ENCODE measurements at places on chromosomes 13 and 19.

DNA sequence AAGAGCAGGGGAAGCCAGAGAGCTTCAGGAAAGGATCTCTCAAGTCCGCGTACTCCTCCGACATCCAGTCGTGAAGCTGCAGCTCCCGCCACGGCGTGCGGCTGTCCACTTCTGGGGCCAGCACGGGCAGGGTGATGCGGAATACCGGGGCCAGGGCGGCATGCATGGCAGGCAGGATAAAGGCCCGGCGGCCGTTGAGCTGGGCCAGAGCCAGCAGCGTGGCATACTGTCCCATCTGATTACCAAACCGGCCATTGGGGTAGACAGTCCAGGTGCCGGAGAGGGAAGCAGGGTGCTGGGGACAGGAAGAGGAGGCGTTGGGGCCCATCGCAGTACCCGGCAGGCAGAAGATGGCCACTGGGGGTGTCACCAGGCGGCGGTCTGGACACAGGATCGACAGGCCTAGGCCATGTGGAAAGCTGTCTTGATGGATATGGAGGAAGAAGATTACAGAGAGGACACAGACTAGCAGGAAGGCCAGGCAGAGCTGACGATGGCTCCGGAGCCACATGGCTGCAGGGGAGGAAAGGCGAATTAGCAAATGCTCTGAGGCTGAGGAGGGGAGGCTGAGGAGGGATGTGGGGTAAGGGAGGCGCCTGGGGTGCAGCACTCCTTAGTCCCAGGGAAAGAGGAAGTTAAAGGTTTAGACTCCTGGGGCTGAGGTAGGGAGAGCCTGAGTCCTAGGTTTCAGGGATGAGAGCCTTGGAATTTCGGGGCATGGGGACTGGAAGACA, 1.5 kb downstream of the FUT1 start:
- DNase-seq = no peak
- H3K4me3 ChIP-seq = no peak overlapping the region
- peaks cover 16% of the 10 kb centered on the region for H3K27me3 ChIP-seq
- no peaks in the 10 kb centered on the region for H3K36me3 ChIP-seq
- peaks cover 10% of the 10 kb centered on the region for H3K4me1 ChIP-seq

DNA sequence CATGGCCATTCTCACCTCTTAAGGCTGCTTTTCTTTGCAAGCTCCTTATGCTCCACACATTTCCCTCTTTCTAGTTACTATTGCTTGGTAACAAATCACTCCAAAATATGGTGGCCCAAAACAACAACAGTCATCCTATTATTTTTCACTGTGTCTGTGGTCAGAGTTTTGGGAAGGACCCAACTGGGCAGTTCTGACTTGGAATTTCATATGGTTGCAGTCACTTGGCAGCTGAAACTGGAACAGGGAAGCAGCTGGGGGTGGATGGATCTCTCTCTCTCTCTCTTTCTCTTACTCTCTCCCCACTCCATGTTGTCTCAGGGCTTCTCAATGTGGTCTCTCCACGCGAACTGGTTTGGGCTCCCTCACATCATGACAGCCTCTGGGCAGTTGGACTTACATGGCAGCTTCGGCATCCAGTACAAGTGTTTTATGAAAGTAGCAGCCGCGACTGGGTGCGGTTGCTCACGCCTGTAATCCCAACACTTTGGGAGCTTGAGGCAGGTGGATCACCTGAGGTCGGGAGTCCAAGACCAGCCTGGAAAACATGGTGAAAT, 39.6 kb downstream of the NUMBL start:
- no peaks in the 10 kb centered on the region for H3K36me3 ChIP-seq
- no peaks in the 10 kb centered on the region for H3K4me1 ChIP-seq
- H3K27me3 ChIP-seq = no peaks in the 10 kb centered on the region
- no peak overlapping the region for H3K4me3 ChIP-seq

GRCh38 chr13:71118779-71119364, 748.1 kb downstream of the DACH1 start:
- no peak overlapping the region for H3K4me3 ChIP-seq
- no peak overlapping the region for H3K27ac ChIP-seq
- no peaks in the 10 kb centered on the region for H3K27me3 ChIP-seq
- H3K4me1 ChIP-seq = no peaks in the 10 kb centered on the region
- DNase-seq = no peak
- no peaks in the 10 kb centered on the region for H3K36me3 ChIP-seq

DNA sequence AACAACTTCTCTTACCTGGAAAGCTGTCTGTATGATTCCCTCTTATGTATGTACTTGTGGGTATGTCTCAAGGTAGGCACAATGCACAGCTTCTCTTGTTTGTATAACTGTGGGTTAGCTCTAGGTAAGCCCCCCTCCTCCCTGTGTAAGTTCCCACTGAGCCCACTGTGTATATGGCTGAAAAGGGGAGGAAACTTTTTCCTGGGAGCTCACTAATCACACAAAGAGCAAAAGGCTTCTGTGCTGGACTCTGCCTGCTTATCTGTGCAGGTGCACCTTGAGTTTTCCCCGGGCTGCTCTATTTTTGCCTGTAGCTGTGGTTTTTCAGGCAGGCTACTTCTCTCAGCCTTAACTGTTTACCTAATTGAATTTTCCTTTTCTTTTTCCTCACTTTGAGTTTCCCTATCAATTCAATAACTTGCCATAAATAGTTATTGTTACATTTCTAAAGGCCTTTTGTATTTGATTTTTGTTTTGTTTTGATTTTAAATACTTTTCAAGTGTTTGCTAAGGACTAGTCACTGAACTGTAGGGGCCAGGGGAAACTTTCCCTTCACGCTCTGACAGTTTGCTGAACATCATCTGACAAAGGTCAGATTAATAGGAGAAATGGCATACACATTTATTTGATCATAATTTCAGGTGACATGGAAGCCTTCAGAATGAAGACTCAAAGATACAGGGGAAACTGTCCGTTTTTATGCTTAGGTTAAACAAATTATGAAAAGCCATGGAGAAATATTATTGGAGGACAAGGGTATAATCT, 423.5 kb upstream of the ATXN8OS start:
- H3K4me3 ChIP-seq = no peak overlapping the region
- no peak for DNase-seq
- H3K27me3 ChIP-seq = no peaks in the 10 kb centered on the region
- H3K4me1 ChIP-seq = no peaks in the 10 kb centered on the region
- no peaks in the 10 kb centered on the region for H3K36me3 ChIP-seq
- H3K27ac ChIP-seq = no peak overlapping the region

DNA sequence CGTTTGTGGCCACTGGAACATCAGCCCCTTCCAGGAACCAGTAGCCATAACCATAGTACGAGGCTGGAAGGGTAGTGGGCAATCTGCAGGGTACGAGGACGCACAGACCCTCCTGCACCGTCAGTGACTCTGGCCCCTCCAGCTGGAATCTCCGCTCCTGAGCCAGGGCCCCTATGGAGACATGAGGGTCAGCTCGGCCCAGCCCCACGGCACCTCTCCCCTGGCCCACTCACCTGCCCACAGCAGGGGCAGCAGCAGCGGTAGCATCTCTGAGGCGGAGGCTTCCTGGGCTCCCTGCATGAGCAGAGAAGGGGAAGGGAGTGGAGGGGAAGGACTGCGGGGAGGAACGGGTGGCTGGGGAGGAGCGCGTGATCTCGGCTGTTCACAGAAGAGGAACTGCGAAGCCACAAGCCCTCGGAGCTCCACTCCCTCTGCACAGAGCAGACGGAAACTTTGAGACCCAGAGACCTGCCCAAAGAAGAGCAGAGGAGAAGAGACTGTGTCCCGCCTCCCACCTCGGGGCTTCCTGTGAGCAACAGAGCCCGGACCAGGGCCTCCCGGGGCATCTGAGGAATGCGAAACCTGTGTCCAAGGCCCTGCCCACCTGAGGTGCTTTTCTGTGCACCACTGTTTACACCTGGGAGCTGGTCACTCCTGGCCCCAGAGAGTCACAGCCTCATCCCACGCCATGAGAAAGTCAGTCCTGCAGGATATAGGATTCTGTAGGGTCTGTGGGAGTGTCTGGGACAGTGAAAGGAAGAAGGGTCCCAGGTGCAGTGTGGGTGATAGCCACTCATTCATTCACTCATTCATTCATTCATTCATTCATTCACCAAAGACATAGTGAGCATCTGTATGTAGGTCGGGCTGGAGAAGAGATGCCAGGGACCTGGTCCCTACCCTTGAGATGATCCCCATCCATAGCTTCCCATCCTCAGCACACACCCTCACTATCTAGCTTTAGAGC, at the start of gene SIGLEC6:
TSS of gene SIGLEC6 (minus strand) at position 322 of the 967 bp plus-strand sequence. CDS start at position 300, 22 bp downstream.
- no peak within 1 kb of the TSS for H3K4me3 ChIP-seq
- peaks cover 28% of the 10 kb centered on the region for H3K27me3 ChIP-seq
- DNase-seq = no peak

GRCh38 chr13:75258159-75258782, 223.7 kb downstream of the TBC1D4 start:
- H3K4me3 ChIP-seq = no peak overlapping the region
- no peaks in the 10 kb centered on the region for H3K4me1 ChIP-seq
- H3K27me3 ChIP-seq = peaks cover 3% of the 10 kb centered on the region
- H3K36me3 ChIP-seq = no peaks in the 10 kb centered on the region
- no peak for DNase-seq
